EH (cell line): ENCODE measurements at places on chromosomes 7 and 10.

DNA sequence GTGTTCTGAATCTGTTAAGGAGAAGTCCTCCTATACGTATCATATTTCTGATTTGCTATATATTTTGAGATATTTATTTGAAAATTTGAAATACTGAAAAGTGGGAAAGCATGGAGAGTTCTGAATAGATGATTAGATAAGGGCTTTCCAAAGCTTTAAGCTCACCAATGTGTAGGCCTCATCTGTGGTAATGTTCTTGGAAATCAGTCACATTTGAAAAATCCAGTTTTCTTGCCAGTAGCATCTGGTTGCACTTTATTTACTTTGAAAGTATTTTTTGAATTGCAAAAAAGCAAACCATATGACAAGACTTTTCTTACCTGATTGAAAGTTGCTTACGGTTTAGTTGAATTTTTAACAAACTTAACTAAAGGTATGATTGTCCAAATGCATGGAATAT, 21.7 kb downstream of the ADD3 start:
- DNase-seq: peak; percentile 17

DNA sequence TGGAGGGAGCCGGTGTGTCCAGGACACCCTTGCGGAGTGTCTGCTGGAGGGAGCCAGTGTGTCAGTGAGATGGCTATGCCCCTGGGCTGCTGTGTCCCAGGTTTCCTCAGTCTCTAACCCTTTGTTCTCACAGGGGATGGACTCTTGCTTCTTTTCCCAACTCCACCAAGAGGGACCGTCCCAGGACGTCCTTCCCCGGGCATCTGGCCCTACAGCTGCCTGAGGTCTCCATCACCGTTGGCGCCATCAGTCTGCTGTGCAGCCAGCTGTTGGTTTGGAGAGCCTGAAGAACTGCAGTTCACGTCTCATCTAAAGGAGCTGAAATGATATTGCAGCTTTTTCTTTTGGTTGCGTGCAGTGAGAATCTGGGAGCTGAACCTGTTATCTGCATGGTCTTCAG, 136.2 kb downstream of the VIPR2 start:
- no peak for DNase-seq

- no peak for DNase-seq
Observed at GRCh38 chr7:30148951-30149459, 14.2 kb downstream of the MTURN start.

GRCh38 chr10:6788231-6788630, 208.2 kb upstream of the PRKCQ start:
- no peak for DNase-seq

GRCh38 chr7:24502135-24502488, 71.1 kb upstream of the PALS2 start:
- DNase-seq: no peak

DNA sequence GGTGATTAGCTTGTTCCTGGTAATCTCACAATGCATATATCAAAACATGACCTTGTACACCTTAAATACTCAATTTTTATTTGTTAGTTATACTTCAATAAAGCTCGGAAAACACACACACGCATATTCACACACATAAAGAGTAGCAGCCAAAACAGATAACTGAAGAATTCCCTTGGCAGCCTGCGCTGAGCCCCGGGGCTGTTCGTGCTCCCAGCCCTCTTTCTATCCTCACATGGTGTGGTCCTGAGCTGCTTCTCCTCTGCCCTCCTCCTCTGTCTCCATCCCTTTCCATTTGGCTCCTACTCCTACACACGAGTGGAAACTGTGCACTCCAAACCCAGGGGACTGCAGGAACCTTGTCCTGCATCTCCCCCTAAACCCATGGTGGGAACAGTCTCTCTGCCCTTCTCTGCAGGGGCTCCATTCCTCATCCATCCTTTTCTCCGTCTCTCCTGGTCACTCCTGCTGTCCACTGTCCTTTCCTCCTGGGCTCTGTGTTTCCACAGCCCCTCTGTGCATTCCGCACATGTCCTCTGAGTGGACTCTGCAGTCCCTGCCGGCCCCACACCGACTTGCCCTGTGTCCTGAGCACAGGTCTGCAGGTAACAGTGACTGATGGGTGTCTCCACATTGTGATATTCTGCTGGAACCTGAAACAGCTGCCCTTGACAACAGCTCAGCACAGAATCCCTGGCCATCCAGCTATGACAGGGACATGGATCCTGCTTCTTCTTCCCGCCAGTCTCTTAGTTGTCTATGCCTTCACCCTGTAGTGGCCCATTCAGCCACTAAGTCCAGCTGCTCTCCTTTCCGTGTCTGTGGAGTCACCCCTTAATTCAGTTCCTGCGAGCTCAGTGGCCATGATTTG, 216.8 kb upstream of the ZNF32 start:
- DNase-seq: peak; percentile 81
